Temporal lobe (tissue), 4 donors: ENCODE measurements at places on chromosomes 7 and 10. TPM values are rescaled to one million over a fixed set of nuclear protein-coding genes. Genes with fewer than 3 reads are reported as not detected.

The LIPK gene
- not detected for total RNA-seq

The POLR2J2 gene
- total RNA-seq, result 3.2 TPM

The EGFR gene
- 18.4 TPM for total RNA-seq

The ADCYAP1R1 gene
- 62.0 TPM for total RNA-seq

The TMEM176B gene
- 1.2 TPM for total RNA-seq

The ACTL6B gene
- 99.6 TPM for total RNA-seq

The CD36 gene
- total RNA-seq, result 6.6 TPM

The CLEC5A gene
- not detected for total RNA-seq

The MPLKIP gene
- total RNA-seq, result 5.2 TPM

The ATOH7 gene
- 0.49 TPM for total RNA-seq

The ZNF277 gene
- total RNA-seq, result 56.3 TPM

The CTTNBP2 gene
- total RNA-seq, result 52.9 TPM

The HMX2 gene
- not detected for total RNA-seq

The ZCCHC24 gene
- 5.7 TPM for total RNA-seq

The NYAP1 gene
- total RNA-seq, result 29.7 TPM

The SHTN1 gene
- 78.2 TPM for total RNA-seq

The PNLIPRP2 gene
- not detected for total RNA-seq

The SGCE gene
- total RNA-seq, result 66.1 TPM

The TFPI2 gene
- total RNA-seq, result 0.25 TPM

The SLC16A12 gene
- 2.2 TPM for total RNA-seq

The CRYGN gene
- 0.25 TPM for total RNA-seq

The NODAL gene
- 2.0 TPM for total RNA-seq

The SPDYE5 gene
- not detected for total RNA-seq

The ZPBP gene
- total RNA-seq, result not detected

The TAX1BP1 gene
- total RNA-seq, result 64.2 TPM

The LRIT1 gene
- total RNA-seq, result not detected

The VSIR gene
- 5.4 TPM for total RNA-seq

The LAMB1 gene
- total RNA-seq, result 29.5 TPM

The TFAM gene
- 40.8 TPM for total RNA-seq

The METTL27 gene
- 0.49 TPM for total RNA-seq

The PANK1 gene
- total RNA-seq, result 27.8 TPM
